ENCODE measurements at places on chromosomes 11 and 22.

GRCh38 chr11:70158757-70159389 lies 44.2 kb upstream of the FADD start:
- no peak for DNase-seq

DNA sequence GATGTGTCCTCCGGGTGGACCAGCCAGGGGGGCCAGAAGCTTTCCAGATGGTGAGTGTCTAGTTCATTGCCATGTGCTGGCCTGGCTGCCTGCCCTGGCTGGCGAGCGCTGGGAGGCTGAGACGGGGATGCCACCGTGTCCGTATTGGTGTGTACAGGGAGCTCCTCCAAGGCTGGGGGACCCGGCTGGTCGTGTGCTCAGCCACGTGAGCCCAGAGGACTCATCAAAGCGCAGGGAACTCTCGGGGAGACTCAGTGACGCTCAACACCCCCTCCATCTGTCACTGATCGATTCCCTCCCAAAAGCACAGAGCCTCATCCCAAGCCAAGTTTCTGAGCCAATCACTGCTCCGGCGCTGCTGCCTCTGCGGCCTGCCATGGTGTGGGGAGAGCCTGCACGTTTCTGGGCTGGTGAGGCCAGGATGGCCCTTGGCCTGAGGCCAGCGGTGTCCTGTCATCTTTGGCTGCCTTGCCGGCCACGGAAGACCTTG lies 423.7 kb downstream of the SHANK2 start:
- DNase-seq, result no peak

- DNase-seq, result no peak
Observed at GRCh38 chr11:43376065-43376464, 17.3 kb downstream of the TTC17 start.

GRCh38 chr11:69918938-69919650 lies 99.9 kb upstream of the FGF3 start:
- peak; percentile 60 for DNase-seq

DNA sequence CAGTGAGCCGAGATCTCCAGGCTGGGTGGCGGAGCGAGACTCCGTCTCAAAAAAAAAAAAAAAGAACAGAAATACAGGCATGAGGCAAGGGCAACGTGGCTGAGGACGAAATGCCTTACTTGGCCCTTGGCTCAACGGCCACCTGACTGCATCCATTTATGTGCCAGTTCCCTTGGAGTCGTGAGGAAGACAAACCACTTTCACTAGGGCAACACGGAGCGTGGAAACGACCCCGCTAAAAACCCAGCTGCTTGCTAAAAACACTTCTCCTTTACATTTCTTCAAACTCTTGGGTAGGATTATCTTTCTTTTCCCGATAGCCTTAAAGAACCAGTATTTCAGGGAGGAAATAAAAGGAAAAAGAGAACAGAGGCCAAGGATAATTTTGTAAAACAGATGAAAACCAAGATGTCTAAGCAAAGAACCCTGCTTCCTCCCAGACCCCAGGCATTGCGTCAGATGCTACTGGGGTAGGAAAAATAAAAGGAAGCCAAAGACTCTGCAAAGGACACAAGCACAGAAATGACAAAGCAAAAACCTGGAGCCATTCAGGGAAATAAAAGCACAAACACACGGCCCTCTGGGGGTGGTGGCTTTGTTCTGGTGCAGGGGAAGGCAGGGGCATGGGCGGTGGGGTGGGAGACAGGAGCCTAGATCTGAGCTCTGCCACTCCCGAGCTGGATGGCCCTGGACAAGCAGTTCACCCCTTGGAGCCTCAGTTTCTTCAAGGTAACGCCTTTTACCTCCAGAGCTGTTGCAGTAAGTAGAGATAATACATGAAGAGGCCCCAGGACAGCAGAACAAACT lies 37.0 kb downstream of the PC start:
- DNase-seq, result no peak

DNA sequence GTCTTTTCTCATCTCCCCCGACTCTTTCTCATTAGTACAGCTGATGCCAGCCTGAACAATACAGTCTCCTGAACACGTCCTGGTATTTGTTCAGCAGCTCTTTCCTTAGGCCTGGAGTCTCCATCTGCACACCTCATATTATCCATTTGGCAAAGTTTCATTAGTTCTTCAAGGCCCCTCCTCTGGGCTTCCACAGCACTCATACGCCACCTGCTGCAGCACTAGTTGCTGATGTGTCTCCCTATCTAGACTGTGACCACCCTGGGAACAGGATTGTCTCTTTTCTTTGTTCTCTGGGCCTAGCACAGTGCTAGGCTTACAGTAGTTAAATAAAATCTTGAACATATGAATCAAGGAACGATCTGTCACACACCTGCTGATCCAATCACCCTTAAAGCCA lies 17.2 kb downstream of the DCHS1 start:
- DNase-seq, result no peak

All from stimulated activated CD8-positive, alpha-beta memory T cell treated with anti-CD3 and anti-CD28 coated beads, Interleukin-7, amount 100 ng/mL, for 24 hours (primary cell).